ENCODE measurements at places on chromosomes 7 and 10.

DNA sequence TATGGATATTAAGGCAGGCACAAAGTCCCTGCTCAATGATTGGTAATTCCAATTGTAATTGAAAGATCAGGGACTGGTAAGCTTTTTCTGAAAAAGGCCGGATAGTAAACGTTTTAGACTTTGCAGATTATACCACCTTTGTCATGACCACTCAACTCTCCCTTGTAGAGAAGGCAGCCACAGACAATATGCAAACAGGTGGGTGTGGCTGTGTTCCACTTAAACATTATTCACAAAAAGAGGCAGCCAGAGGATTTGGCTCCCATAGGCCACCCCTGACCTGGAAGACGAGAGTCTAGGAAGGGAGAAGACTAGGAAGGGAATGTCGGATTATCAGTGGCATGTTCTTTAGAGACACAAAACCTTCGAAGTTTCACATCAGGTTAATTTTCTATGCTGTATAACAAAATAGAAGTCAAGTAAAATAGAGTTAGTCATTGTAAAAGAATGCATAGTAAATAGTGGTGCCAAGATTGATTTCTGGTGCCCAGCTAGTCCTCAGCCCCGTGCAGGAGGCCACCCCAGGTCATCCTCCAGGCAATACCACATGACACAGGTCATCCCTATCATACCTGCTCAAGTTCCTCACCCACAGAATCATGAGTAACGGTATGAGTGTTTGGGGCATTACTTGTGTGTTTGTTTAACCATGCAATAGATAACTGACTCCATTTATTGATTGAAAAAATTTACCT lies 193.8 kb downstream of the PLPP4 start:
- no peak for DNase-seq

DNA sequence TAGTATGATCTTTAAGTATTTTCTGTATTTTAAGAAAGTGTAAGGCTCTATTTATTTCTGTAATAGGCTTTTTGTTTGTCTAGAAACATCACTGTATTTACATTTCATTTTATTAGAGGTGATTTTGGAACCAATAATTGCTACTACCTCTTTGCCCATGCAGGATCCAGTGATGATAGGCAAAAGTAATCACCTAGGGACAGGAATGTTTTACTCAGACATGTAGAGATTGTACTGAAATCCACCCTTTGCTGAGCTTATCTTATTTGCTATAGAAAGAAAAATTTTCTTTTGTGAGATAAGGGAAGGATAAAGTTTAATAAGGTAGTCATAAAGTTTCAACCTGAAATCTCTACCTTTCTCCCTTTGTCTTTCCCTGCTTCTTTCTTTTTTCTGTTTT lies 73.5 kb downstream of the MKLN1 start:
- DNase-seq: no peak

- no peak for DNase-seq
Measured at GRCh38 chr7:153835103-153835502, 217.1 kb upstream of the DPP6 start.

GRCh38 chr7:47337531-47337930 lies 244.4 kb downstream of the TNS3 start:
- no peak for DNase-seq

GRCh38 chr7:1123715-1124114 lies 35.8 kb downstream of the GPER1 start:
- peak; percentile 76 for DNase-seq

- no peak for DNase-seq
Measured at GRCh38 chr10:44902941-44903545, 8.1 kb upstream of the TMEM72 start.

GRCh38 chr7:132291481-132291880 lies 284.8 kb downstream of the PLXNA4 start:
- DNase-seq: no peak
